Posterior vena cava (tissue), 2 donors: ENCODE measurements at places on chromosomes 6 and 20.

DNA sequence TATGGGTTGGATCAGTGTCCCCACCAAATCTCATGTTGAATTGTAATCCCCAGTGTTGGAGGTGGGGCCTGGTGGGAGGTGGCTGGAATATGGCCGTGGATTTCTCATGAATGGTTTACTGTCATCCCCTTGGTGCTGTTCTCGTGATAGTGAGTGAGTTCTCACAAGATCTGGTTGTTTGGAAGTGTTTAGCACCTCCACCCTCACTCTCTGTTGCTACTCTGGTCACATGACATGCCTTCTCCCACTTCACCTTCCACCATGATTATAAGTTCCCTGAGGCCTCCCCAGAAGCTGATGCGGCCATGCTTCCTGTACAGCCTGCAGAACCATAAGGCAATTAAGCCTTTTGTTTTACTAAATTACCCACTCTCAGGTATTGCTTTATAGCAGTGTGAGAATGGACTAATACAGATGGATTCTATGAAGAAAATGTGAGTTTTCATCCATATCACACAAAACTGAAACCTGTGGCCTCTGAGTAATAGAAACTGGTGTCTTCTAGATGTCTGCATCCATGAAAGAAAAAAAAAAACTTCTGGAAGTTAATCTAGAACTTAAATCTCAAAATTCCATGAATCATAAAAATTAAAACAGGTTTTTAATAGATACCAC lies 39.3 kb downstream of the MBOAT1 start:
- DNase-seq, result no peak

DNA sequence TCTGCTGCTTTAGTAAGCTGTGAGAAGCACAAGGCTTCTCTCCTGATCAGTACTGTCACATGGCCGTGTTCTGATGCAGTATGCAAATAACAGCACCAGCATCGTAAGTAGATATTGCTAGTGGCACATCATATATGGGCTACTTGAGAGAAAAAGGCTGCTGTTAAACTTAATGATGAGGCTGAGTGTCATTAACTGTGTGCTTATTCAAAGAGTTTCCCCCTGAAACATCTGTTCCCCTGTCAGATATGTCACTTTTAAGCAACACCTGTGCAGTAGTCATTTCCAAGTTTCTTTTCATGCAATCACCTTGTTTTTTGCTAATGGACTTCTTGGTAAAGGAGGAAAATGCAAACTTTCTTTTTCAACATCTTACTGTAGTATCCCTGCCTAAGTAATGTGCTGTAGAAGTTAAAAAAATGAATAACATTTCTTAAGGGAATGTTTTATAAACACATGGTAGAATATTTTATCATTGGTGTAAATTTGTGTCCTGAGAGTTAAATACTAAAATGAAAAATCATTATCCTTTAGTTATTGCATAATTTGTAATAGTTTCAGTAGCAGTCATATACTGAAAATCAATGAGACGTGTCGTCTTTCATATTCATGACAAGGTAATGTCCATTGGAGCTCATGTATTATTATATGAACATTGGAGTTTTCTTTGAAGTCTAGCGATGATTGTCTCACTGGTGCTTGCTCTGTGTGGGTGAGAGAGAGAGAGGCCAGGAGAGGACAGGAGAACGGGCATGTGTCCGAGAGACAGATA lies 366.3 kb downstream of the CDKAL1 start:
- no peak for DNase-seq

GRCh38 chr6:47655719-47656595 lies 42.4 kb upstream of the ADGRF4 start:
- DNase-seq, result no peak

GRCh38 chr6:156585859-156586258 lies 191.3 kb upstream of the ARID1B start:
- DNase-seq, result no peak

- no peak for DNase-seq
Observed at GRCh38 chr6:10850728-10851127, 12.4 kb upstream of the MAK start.

GRCh38 chr20:48709744-48710143 lies 118.1 kb downstream of the PREX1 start:
- peak; percentile 31 for DNase-seq

GRCh38 chr6:142296975-142297604 lies 4.7 kb upstream of the ADGRG6 start:
- no peak for DNase-seq

DNA sequence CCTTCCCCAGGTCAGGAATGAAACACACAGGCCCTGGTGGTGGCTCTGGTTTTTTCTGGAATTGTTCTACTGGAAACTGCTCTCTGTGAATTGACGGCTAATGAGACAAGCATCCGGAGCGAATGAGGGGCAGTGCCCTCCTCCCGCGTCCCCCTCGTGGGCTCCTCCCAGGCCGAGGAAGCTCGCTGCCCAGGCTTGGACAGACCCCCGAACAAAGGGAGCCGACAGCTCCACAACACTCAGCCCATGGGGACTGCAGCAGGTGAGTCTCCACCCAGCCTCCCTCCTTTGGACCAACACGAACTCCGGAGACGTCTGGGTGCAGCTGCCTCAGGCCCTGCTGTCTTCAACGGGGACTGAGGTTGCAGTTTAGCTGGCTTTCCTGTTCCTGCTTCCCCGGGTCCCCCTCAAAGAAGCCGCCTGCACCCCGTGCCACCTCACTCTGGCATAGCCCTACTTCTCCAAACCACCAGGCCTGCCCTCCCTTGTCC lies 31.3 kb upstream of the AFDN start:
- DNase-seq, result no peak

DNA sequence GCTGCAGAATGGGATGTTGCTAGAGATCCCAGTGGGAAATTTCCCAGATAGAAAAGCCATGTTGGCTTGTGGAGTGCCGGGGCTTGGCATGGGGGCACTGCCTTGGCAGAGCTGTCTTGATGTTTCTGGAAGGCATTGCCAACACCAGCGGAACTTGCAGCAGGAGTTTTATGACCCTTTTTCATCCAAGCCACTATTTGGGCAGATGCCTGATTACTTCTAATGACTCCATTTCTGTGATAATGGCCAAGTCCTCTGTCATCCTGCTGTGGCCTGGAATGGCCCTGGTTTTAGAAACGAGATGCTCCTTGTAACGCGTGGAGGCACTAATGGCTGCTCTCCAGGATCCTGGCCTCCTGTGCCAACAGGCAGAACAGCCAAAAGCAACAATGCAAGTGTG lies 229.0 kb downstream of the ZNF217 start:
- no peak for DNase-seq

- DNase-seq, result no peak
Observed at GRCh38 chr6:11111769-11112437, 378 bp upstream of the ERVFRD-1 start.

GRCh38 chr6:25730907-25731306 lies 23.6 kb upstream of the SLC17A4 start:
- DNase-seq, result no peak

GRCh38 chr6:24987446-24988115 lies 51.8 kb upstream of the RIPOR2 start:
- no peak for DNase-seq

- no peak for DNase-seq
Observed at GRCh38 chr20:49695830-49696229, 17.8 kb downstream of the B4GALT5 start.

DNA sequence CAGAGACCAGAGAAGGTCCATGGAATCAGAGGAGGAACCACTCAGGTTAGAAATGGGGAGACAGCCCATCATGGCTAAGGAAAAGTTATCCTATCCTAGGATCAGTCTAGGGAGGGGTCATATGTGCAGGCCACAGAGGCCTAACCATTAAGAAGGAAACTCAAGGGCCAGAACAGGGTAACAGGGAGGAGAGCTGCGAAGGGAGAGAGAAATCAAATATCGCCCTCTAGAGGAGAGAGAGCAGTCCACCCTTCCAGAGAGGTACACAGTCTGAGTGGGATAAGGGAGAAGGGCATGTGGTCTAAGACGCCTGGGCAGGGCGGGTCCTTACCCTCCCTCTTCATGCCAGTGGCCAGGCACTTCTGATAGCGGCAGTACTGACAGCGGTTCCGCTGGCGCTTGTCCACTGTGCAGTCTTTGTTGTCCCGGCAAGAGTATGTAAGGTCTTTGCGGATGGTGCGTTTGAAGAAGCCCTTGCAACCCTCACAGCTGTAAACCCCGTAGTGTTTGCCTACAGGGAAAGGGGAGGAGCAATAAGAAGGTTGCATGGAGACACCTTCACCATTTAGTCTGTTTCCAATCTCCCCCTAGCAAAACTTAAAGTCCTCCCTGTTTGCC lies 2.9 kb downstream of the RXRB start:
- DNase-seq, result no peak

DNA sequence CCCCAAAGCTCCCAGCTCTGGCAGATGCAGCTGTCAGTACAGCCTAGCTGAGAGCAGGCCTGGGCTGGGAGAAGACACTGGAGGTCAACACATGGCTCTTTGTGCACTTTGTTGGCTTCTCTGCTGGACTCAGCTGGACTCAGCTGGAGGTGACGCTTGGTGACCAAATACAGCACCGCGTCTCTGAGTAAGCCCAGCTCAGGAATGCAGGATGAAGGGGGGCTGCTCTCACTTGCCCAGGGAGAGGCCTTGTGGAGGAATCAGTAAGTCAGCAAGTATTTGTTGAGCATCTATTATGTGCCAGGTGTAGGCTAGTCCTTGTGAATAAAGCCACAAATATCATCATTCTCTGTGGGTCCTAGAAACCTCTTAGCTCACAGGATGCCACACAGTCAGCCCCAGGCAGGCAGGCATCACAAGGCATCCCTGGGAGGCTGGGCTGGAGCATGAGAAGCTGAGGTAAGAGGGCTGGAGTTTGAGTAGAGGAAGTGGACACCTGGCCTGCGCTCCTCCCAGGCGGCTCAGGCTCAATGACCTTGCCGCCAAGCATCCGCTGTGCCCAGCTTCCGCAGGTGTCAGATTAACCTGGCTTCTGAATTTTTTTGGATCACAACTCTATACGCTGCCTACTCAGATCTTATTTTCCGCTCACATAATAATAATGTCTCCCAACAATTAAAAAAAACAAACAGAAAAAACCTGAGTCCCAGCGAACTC lies 95.4 kb downstream of the TMEM170B start:
- no peak for DNase-seq

DNA sequence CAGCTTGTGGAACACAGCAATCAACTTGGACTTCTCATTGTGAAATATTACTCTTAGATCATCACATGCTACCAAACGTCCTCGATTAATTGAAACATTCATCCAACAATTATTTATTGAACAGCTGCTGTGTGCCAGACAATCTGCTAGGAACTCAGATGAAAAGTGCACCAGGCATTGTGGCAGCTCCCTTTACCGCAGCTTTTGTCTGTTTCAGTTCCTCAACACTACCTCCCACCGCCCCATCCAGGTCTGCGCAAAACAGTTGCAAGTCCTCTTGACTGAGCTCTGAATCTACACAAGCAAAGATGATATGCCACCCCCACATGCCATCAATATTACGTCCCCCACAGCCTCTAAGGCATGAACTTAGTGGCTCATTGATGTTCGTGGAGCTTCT lies 1094.4 kb upstream of the MAP3K7 start:
- no peak for DNase-seq

GRCh38 chr6:148650941-148651505 lies 95.8 kb upstream of the UST start:
- no peak for DNase-seq

DNA sequence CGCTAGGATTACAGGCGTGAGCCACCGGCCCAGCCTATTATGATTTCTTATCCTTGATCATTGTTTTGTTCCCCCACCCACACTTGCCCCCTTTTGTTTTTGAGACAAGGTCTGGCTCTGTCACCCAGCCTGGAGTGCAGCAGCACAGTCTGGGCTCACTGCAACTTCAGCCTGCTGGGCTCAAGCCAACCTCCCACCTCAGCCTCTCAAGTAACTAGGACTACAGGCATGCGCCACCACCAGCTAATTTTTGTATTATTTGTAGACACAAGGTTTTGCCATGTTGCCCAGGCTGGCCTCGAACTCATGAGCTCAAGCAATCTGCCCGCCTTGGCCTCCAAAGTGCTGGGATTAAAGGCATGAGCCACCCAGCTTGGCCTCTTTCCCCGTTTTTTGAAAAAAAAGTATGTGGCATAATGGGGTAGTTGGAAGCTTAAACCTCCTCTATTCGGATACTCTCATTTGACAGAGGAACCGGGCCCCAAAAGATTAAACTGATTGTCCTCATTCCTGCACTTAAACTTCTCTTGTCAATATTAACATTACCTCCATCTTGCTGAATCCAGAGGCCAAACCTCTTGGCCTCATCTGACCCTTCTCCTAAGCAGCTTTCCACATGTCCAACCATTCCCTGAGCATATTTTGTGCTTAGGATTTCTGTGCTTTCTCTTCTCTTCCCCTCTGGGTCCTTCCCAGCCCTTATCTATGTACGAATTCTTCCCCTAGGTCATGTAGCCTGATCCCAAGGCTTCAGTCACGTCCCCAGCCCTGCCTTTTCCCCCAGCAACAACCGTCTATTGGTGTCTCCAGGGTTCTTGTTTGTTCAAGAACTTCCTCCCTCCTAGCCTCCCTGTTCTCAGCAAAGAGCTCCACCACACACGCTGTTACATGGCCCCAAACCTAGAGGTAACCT lies 6.1 kb upstream of the EZR start:
- DNase-seq, result no peak

GRCh38 chr20:61807471-61808160 lies 258.1 kb downstream of the TAF4 start:
- peak; percentile 54 for DNase-seq

GRCh38 chr6:4812068-4812467 lies 35.9 kb downstream of the CDYL start:
- DNase-seq, result no peak

DNA sequence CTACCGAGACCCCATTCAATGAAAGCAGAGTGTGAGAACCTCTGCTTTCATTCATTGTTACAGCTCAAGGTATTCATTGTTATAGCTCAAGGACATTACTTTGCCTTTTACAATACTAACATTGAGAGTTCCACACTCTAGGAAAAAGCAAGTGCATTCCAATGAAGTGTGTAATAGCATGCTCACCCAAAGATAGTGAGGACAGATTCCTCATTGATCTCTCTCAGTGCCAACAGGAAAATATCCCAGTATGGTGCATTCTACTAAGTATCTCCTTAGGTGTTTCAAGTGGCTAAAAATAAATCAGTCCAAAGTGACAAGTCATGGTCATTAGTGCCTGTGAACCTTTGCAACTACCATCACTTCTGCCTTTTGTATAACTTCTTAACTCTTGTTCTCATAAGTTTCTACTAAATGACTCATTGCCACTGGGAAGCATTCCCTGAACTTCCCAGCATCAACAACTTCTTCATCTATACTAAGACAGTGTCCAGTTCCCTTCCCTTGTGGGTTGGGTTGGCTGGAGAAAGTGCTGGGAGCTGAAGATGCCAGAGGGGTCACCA lies 140.7 kb upstream of the STXBP5 start:
- DNase-seq, result no peak

DNA sequence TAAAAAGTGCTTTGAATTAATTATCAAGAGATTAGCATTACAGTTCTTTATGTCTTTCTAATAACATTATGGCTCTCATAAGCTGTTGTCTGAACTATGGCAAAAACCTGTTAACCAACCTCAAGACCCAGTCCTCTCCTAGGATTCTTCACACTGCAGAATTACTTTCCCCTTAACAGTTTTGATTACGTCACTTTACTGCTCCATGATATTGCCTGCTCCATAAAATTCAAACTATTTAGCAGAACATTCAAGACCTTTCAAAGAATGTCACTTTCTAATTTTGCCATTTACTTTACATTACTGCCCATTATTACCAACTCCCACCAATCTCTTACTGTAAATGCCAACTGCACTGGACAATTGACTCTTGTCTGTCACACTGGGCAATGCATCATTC lies 843.5 kb downstream of the PHF3 start:
- DNase-seq, result no peak

GRCh38 chr20:23362392-23363256 lies 642 bp downstream of the GZF1 start:
- DNase-seq, result no peak
